ENCODE measurements at places on chromosomes 13 and 19. TPM values are rescaled to one million over a fixed set of nuclear protein-coding genes. Genes with fewer than 3 reads are reported as not detected.
A peak's percentile ranks its signal among the peaks of the same experiment; 100 is the strongest.

- H3K4me1 ChIP-seq: no peaks in the 10 kb centered on the region
- no peaks in the 10 kb centered on the region for H3K27me3 ChIP-seq
- no peaks in the 10 kb centered on the region for H3K36me3 ChIP-seq
- no peak for DNase-seq
- H3K27ac ChIP-seq: no peak overlapping the region
Observed at GRCh38 chr13:61880578-61881283, 465.1 kb upstream of the PCDH20 start.

GRCh38 chr13:113327391-113327765 lies 30.3 kb downstream of the LAMP1 start:
- no peaks in the 10 kb centered on the region for H3K4me1 ChIP-seq
- no peak for DNase-seq
- H3K4me3 ChIP-seq: no peak overlapping the region
- no peak overlapping the region for H3K27ac ChIP-seq
- H3K27me3 ChIP-seq: no peaks in the 10 kb centered on the region
- no peaks in the 10 kb centered on the region for H3K36me3 ChIP-seq

Gene CYP2A6
- not detected for total RNA-seq

DNA sequence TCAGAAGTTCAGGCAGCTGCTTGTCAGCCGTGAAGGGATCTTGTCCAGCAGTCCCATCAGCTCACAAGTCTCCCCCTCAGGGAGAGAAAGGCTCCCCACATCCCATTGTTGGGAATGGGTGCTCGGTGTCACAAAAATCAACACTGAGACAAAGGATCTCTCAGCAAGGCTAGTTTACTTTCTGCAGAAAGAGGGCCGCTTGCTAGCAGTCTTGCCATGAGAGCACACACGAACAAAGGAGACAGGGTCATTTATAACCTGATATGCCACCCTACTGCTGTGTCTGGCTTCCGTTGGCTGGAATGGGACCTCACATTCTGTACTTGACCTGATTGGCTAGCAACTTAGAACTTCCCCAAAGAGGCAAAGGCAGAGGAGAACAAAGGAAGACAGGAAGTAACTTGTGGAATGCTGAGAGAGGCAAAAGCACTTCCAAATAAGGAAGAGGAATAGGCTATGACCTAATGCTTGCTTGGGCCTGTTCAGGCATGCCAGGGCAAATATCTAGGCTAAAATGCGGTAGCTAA lies 8.7 kb upstream of the IGFL3 start:
- no peak for DNase-seq
- peak overlapping the region; percentile 51 for H3K27ac ChIP-seq
- no peaks in the 10 kb centered on the region for H3K4me1 ChIP-seq
- H3K36me3 ChIP-seq: no peaks in the 10 kb centered on the region
- H3K4me3 ChIP-seq: no peak overlapping the region

Gene BRCA2
- total RNA-seq: 12.4 TPM

- no peak overlapping the region for H3K4me3 ChIP-seq
- no peaks in the 10 kb centered on the region for H3K36me3 ChIP-seq
- peaks cover 4% of the 10 kb centered on the region for H3K4me1 ChIP-seq
- no peak overlapping the region for H3K27ac ChIP-seq
- no peak for DNase-seq
Observed at GRCh38 chr19:1312767-1313694, 27.4 kb downstream of the EFNA2 start.

GRCh38 chr13:109389892-109390345 lies 396.5 kb downstream of the IRS2 start:
- no peak overlapping the region for H3K27ac ChIP-seq
- no peaks in the 10 kb centered on the region for H3K4me1 ChIP-seq
- no peaks in the 10 kb centered on the region for H3K27me3 ChIP-seq
- no peak for DNase-seq

DNA sequence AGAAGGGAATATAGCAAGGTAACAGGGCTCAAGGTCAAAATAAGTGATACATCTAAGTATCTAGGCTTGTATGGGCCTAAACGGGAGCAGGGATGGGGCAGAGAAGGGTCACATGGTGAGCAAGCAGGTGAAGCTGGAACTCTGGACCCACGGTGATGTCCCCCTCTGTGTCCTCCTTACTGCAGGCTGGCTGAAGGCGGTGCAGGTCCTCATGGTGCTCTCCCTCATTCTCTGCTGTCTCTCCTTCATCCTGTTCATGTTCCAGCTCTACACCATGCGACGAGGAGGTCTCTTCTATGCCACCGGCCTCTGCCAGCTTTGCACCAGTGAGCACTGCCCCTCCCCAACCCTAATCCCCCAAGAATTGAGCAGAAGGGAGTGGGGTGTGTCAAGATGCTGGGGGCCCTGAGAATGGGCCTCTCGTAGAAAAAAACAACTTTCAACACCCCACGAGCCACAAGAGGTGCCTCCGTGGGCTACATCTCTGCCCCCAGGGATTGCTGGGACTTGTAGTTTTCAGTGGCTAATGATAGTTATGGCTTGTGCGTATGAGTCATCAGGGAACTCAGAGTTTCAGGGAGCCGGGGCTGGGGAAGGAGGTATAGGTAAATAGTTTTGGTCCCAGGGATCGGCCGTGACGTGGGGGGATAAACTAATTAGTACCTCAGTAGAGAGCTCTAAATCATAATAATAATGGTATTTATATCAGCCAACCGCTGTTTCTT lies 4.0 kb downstream of the EMP3 start:
- no peaks in the 10 kb centered on the region for H3K36me3 ChIP-seq
- peaks cover 8% of the 10 kb centered on the region for H3K4me1 ChIP-seq
- DNase-seq: peak; percentile 65
- H3K27me3 ChIP-seq: no peaks in the 10 kb centered on the region
- peak overlapping the region; percentile 53 for H3K4me3 ChIP-seq
- peak overlapping the region; percentile 80 for H3K27ac ChIP-seq

DNA sequence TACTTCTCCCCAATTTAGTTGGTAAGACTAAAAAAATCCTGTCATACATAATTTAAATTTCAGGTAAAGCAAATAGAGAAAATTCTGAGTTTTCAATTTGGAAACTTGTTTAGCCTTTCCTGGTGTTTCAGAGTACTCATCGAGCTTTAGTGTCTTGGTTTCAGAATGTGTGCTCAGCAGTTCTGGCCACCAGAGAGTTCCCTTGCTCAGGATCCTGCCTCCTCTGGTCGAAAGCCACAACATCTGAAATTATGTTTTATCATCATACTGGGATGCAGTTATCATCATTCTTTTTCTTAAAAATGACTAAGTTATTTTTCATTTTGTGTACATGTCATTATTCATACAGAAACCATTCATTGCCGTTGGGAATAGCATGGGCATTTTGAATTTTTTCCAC lies 263.2 kb upstream of the SPRY2 start:
- H3K4me1 ChIP-seq: no peaks in the 10 kb centered on the region
- H3K27me3 ChIP-seq: no peaks in the 10 kb centered on the region
- H3K36me3 ChIP-seq: no peaks in the 10 kb centered on the region
- DNase-seq: no peak

Gene CACNG6
- total RNA-seq: not detected

- no peaks in the 10 kb centered on the region for H3K4me1 ChIP-seq
- H3K4me3 ChIP-seq: no peak overlapping the region
Observed at GRCh38 chr13:50675651-50676050, 167.8 kb downstream of the DLEU7 start.

GRCh38 chr19:1177322-1178114 lies 3.5 kb upstream of the SBNO2 start:
- H3K36me3 ChIP-seq: no peaks in the 10 kb centered on the region
- DNase-seq: no peak
- H3K4me1 ChIP-seq: peaks cover 26% of the 10 kb centered on the region
- no peak overlapping the region for H3K4me3 ChIP-seq
- H3K27ac ChIP-seq: peak overlapping the region; percentile 46

Gene DBP
- 9.9 TPM for total RNA-seq

DNA sequence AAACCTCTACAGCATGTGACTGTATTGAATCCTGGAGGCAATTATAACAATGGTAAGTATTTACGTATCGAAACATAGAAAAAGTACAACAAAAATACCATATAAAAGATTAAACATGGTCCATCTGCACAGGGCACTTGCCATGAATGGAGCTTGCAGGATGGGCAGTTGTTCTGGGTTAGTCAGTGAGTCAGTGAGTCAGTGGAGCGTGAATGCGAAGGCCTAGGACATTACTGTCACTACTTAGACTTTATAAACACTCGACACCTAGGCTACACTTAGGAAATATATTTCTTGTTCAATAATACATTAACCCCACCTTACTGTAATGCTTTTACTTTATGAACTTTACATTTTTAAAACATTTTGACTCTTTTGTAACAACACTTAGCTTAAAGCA lies 35.6 kb upstream of the TMTC4 start:
- H3K4me1 ChIP-seq: no peaks in the 10 kb centered on the region
- H3K36me3 ChIP-seq: no peaks in the 10 kb centered on the region
- no peak overlapping the region for H3K27ac ChIP-seq
- DNase-seq: no peak

GRCh38 chr19:18160493-18160970 lies 7.6 kb downstream of the PIK3R2 start:
- H3K36me3 ChIP-seq: no peaks in the 10 kb centered on the region
- H3K27me3 ChIP-seq: no peaks in the 10 kb centered on the region
- peak overlapping the region; percentile 56 for H3K4me3 ChIP-seq
- DNase-seq: no peak
- peak overlapping the region; percentile 78 for H3K27ac ChIP-seq

Gene PSG3
- total RNA-seq: not detected

GRCh38 chr13:41916173-41916954 lies 44.5 kb downstream of the VWA8 start:
- no peak overlapping the region for H3K4me3 ChIP-seq
- no peaks in the 10 kb centered on the region for H3K27me3 ChIP-seq
- DNase-seq: no peak

- DNase-seq: no peak
- no peaks in the 10 kb centered on the region for H3K4me1 ChIP-seq
- H3K36me3 ChIP-seq: no peaks in the 10 kb centered on the region
Observed at GRCh38 chr13:75507027-75508001, 25.3 kb upstream of the TBC1D4 start.

GRCh38 chr19:56637976-56638555 lies 4.9 kb upstream of the SMIM17 start:
- no peak for DNase-seq
- no peak overlapping the region for H3K27ac ChIP-seq
- no peaks in the 10 kb centered on the region for H3K27me3 ChIP-seq
- no peaks in the 10 kb centered on the region for H3K36me3 ChIP-seq

DNA sequence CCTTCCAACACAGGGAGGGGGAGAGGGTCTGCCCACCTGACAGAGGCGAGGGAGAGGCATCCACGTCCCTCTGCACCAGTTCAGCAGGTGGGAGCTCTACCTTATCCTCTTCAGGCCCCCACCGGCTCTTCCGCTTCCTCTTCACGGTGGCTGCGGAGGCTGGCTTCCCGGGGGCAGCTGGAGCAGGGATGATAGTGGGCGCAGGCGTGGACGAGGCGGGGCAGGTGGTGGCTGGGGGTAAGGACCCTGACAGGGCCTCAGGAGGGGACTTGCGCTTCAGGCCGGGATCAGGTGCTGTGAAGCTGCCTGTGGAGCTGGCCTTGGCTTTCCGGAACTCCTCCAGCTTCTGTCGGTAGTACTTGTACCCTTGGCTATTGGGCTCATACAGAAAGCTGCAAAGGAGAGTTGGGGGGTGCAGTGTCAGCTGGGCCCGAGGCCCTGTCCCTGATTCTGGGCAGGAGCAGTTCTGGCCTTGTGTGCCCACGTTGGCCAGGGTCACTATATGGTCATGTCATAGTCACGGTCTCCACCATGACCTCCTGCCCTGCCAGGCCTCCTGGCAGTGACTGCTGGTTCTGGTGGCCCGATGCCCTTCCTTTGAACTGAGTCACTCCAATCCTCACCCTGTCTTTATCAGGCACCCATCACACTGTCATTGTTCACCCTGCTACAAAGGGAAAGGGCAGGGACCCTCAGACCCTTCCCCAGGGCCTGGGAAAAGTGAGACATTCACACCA lies 23.2 kb downstream of the SUGP1 start:
- H3K27ac ChIP-seq: no peak overlapping the region
- H3K36me3 ChIP-seq: no peaks in the 10 kb centered on the region
- no peak for DNase-seq
- no peak overlapping the region for H3K4me3 ChIP-seq
- H3K4me1 ChIP-seq: no peaks in the 10 kb centered on the region

GRCh38 chr13:97976610-97977521 lies 23.4 kb downstream of the IPO5 start:
- H3K4me3 ChIP-seq: peak overlapping the region; percentile 96
- DNase-seq: no peak
- H3K36me3 ChIP-seq: no peaks in the 10 kb centered on the region
- H3K27me3 ChIP-seq: no peaks in the 10 kb centered on the region
- H3K4me1 ChIP-seq: peaks cover 20% of the 10 kb centered on the region

GRCh38 chr13:82058364-82058763 lies 1717.4 kb upstream of the SPRY2 start:
- H3K36me3 ChIP-seq: no peaks in the 10 kb centered on the region
- DNase-seq: no peak
- no peaks in the 10 kb centered on the region for H3K4me1 ChIP-seq
- H3K4me3 ChIP-seq: no peak overlapping the region
- no peaks in the 10 kb centered on the region for H3K27me3 ChIP-seq
- H3K27ac ChIP-seq: no peak overlapping the region

DNA sequence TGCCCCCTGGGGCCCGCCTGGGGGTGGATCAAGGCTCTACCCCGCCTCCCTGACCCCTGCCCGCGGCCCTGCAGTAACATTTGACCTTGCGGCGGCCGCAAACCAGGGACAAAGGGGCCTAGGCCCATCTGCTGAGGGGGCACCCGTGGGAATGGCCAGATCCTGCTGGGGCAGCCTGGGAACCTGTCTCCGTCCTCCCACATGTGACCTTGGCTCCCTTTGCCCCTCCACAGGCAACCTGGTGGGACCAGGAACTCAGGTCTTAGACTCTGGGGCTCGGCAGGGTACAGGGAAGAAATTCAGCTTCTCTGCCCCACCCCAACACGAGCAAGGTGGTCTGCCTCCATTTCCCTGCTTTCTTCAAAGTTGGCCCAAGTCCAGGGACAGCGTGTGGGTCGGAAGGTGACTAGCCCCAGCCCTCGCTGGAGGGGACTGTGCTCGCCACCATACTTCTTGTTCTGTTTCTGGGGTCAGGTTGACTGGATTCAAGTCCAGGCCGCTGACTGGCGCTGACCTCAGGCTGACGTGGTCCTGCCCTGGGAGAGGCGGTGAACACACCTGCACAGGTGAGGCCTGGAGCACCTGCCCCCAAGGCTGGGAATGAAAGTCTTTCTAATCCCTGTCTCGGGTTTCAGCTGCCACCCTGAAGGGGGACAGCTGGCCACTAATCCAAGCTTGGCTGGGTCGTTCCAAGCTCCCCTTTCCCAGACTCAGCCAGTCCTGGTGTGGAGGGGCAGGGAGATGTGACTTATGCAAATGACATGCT lies 2.5 kb upstream of the NR2F6 start:
- no peak overlapping the region for H3K27ac ChIP-seq
- no peak overlapping the region for H3K4me3 ChIP-seq
- H3K27me3 ChIP-seq: no peaks in the 10 kb centered on the region
- peak; percentile 75 for DNase-seq
- peaks cover 17% of the 10 kb centered on the region for H3K4me1 ChIP-seq

DNA sequence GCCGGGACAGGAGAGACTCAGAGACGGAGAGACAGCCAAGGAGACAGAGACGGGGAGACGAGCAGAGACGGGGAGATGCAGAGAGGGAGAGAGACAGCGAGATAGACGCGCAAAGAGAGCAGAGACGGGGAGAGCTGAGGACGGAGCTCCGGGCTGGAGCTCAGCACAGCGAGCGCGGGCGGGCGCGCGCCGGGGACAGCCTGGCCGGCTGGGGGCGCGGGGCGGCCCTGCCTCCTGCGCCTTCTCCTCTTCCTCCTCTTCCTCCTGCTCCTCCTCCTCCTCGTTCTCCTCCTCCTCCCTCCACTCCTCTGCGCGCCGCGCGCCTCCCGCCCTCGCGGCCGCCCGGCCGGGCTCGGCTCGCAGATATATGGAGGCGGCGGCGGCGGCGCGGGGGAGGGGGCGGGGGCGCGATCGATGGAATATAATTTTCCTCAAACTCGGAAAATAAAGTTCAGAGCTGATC lies at the start of gene ERFL:
Gene ERFL, minus strand, starts transcription at position 229 of the 463 bp plus-strand sequence. CDS start 15,530 bp downstream, outside the sequence.
- no peaks in the 10 kb centered on the region for H3K36me3 ChIP-seq
- H3K4me3 ChIP-seq: peak within 1 kb of the TSS; percentile 60
- H3K4me1 ChIP-seq: peaks cover 19% of the 10 kb centered on the region
- H3K27me3 ChIP-seq: peaks cover 39% of the 10 kb centered on the region
- DNase-seq: no peak
- peak within 1 kb of the TSS; percentile 62 for H3K27ac ChIP-seq
